ENCODE measurements at places on chromosomes 7 and 10.

- DNase-seq: no peak
Observed at GRCh38 chr10:111116211-111116610, 39.4 kb downstream of the ADRA2A start.

GRCh38 chr7:69768986-69769595 is 170.8 kb downstream of the AUTS2 start:
- peak; percentile 40 for DNase-seq

DNA sequence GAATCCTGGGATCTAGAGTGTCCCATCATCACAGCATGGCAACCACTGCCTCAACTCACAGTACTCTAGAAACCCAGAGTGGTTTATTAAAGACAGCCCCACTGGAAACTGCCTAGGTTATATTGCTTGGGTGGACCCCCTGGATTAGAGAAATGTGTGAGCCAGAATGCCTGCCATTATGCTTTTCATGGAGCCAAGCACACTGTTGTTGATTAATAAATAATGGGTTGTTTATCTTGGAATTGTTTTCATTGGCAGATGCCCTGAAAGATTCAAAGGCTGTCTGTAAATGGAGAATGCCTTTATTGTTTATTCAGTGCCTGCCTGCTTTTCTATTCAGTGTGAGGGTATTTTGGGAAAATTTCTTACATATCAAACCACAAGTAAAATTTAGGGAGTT is 52.1 kb downstream of the GNAI1 start:
- DNase-seq: no peak

GRCh38 chr7:120675076-120675475 is 182.9 kb downstream of the TSPAN12 start:
- DNase-seq: no peak

GRCh38 chr10:65017523-65017922 is 1496.3 kb downstream of the REEP3 start:
- no peak for DNase-seq

GRCh38 chr7:133563251-133563650 is 310.4 kb downstream of the EXOC4 start:
- no peak for DNase-seq

- DNase-seq: no peak
Observed at GRCh38 chr10:125783408-125783807, 7.8 kb upstream of the MMP21 start.

DNA sequence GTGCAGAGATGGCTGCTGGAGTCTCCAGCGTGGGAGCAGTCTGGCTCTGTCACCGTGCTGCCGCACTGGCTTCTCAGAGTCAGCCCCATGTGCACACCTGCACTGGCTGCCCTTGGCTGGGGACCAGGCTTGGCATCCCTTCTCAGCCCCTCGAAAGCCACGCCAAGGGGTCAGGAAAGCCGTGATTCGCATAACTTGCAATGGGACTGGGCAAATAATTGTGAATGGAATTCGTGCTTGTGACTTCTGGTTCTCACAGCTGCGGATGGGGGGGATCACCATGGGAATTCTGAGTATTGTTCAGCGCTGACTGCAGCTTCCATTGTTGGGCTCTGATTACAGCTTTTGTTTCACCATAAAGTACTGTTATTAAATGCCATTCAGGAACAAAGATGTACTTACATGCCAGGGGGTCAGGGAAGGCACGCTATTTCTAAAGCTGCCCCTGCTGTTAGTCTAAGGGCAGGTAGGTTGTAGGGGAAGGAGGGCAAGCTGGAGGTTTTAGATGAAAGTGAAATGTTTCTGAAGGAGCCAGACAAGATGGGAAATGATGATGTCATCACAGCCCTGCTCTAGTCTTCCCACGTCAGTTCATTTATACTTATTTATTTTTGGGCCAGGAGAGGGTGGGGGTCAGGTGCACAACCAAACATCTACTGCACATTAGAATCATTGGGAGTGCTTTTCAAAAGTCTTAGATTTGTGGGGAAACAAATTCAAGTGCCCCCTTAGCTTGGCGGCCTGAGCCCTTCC is 5.8 kb upstream of the PLEKHA1 start:
- no peak for DNase-seq

- no peak for DNase-seq
Observed at GRCh38 chr7:110017405-110017804, 1073.5 kb upstream of the LRRN3 start.

GRCh38 chr10:126205486-126206205 is 182.6 kb downstream of the ADAM12 start:
- DNase-seq: no peak

- no peak for DNase-seq
Observed at GRCh38 chr7:31055471-31055870, 3.4 kb downstream of the ADCYAP1R1 start.

DNA sequence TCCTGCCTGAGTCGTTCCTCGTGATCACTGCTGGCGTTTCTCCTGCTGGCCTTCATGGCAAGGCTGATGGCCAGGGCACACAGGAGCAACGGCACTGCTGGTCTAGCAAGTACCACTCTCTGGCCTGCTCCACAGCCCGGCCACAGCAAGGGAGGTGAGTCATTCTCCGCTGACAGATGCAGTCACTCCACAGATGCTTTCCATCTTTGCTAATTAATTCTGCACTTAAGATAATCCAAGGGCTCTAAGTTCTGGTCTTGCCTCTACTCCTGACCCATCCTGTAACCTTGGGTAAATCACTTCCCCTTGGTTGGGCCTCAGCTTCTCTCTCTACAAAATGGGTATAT is 244.4 kb downstream of the RPS24 start:
- DNase-seq: no peak

DNA sequence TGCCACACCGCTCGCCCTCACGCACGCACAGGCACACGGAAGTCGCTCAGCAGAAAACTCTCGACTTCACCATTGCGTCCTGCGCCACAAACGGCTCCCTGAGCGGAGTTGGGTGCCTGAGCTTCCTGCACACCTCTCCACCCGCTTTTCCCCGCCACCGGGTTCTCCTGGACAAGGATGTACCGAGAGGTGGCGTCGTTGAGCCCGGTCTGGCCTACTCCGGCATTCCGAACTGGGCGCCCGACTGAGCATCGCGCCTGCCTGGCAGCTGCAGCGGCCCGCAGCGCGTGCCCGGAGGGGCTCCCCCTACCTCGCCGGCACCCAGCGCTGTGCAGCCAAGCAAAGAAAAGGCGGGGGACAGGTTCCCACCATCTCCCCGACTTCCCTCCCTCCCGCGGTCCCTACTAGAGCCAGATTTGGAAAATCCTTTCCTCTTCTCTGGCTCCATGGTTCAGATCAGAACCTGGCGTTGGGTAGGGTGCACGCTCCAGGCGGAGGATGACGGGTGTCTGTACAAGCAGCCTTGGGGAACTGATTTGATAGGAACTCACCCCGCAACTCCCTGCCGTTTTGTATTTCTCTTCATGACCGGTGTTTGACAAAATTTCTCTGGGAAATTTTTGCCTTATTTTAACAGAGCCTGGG is 1.7 kb downstream of the SORCS3 start:
- peak; percentile 91 for DNase-seq

DNA sequence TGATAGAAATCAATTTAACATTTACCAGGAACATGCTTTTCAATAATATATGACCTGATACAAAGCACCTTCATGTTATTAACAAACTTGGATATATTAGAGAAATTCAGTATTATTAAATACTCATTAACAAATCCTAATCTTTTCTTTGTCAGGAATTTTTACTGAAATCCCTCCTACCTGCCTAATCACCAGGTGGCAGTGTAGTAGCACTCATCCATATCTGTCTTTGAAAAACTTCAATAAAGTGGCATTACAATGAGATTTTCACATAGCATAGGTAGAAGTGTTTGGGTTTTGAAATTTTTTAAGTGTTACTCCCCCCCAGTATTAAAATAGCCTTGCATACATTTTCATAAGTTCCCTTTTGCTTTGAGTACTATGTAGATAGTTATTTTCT is 1246.6 kb upstream of the LRRN3 start:
- DNase-seq: peak; percentile 6

DNA sequence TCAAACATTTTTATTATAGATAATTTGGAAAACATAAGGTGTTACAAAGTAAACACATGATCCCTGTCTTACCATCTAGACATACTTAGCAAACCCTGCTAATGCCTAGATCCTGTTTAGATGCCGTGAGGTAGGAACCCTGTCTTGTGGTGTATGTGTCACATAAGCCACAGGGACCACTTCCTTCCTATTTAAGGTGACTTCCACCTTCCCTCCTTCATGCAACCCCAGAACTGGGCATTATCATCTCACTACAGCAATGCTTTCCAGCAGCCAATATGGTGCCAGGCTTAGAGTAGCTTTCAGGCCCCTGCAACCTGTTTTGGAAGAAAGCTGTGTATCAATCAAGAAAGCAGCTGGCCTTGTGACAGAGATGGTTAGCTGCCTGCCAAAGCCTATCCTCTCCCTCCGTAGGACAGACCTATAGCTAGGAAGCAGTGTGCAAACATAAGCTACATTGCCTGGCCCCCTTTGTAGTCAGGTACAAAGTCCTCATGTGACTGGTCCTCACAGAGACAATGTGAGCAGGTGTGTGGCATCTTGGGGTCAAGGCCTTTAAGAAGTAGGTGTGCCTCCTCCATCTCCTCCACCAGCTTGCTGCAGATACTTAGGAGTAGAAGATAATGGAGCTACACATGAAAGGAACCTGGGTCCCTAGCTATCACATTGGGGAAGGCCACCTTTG is 146.8 kb downstream of the SPAG6 start:
- no peak for DNase-seq

GRCh38 chr7:119228482-119228881 is 1004.0 kb downstream of the ANKRD7 start:
- DNase-seq: no peak

DNA sequence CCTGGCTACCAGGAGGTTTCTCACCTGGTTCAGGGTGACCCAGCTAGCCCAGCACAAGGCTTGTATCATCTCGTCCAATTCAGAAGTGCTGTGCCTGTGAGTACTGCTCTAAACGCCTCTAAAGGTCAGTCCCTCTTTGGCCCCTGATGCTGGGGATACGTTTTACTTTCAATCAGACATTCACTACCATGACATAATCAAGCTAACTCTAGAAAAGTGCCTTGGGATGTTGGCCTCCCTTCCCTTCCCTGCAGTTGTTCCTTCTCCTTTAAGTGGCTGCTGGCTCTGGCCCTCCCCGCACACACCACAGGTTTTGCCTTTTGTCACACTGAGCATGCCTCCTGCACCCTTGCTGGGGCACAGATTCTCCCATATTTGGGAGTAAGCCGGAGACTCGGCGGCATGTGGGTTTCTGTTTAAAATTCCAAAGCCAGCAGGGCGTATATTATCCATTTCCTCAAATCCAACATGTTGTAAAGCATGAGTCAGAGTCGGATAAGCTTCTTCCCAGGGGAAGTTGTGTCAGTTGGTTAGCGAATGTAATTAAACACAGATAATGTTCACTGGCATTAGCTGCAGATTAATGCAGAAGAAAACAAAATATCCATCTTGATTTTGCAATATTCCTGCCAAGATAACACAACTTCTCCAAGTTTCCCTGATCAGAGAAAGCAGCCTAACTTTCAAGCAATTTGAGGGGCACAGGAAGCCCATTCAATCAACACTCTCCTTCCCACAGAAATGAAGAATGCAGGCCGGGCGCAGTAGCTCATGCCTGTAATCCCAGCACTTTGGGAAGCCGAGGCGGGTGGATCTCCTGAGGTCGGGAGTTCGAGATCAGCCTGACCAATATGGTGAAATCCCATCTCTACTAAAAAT is 31.8 kb upstream of the VCL start:
- DNase-seq: peak; percentile 94

- DNase-seq: no peak
Observed at GRCh38 chr10:80506189-80506575, 31.5 kb upstream of the SH2D4B start.

DNA sequence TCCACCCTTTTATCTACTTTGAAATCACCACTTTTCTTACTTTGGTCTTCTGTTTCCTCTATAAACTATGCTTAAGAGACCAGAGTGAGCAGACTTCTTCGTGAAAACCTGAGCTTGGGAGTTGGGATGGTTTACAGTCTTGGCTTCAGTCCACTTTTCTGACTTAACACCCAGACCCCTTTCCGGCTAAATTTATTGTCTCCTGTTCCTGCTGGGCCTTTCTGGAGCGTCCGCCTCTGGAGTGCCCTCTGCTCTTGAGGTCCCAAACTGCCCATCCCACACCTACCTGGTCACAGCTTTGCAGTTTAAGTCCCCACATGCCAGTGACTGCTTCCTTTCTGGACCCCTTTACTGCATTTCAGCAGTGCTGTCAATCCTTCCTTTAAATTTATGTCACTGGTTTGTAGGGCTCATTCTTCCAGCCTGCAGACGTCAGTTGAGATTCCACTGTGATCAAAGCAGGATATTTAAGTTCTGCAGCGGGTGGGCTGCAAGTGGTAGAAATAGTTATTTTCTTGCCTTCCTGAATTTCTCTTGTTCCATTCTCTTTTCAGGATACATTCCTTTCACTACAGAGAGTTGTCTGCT is 80.3 kb downstream of the KAT6B start:
- no peak for DNase-seq

- no peak for DNase-seq
Observed at GRCh38 chr10:111967547-111967946, 216.0 kb downstream of the GPAM start.

DNA sequence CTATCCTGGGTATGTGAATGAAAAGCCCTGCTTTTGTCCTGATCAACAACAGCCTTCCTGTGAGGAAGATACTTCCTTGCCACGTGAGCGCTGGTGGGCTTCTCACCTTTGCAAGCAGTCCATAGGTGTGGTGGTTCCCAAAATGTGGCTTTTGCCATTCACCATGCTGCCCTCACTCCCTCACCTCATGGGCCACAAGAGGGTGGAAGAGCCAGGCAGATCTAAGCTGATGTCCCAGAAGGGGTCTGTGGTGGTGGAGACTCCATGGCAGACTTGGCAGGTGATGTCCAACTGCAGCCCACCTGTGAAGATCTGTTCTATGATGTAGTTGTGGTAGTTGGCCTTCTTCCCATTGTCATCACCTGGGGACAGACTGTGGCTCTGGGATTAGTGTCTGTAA is 147.4 kb downstream of the BBS9 start:
- no peak for DNase-seq

DNA sequence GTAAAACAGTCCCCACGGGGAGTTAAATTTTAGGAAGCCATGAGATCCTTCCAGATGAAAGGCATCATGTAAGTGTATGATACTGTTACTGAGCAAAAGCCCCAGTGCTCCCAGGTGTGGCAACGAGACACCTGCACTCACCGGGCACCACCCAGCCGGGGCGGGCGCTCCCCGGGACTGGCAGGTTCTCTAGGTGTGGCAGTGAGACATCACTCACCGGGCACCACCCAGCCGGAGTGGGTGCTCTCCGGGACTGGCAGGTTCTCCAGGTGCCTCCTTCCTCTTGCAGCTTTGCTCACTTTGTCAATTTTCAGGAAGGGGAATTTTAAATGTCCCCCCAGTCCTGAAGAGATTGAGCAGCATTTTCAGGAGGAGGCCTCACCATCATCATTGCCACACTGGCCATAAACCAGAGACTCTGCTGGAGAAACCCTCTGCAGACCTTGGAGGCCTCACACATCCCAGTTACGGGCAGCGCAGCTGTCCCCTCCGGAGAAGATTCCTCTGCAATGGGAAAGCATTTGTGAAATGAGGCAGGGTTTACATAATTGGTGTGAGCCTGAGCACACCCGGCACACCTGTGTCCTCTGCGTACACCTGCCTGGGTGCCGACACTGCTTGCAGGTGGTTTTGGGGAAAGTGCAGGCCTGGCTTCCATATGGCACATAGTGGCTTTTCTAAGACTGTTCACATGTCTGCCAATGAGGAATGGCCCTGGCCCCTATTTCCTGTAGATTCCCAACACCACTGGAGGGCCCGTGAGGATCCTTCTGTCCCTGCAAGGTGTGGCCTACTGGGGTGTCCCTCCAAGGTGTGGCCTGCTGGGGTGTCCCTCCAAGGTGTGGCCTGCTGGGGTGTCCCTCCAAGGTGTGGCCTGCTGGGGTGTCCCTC is 191.4 kb downstream of the EBF3 start:
- no peak for DNase-seq

All from cardiac muscle cell (in vitro differentiated cells and primary cell).